Psoas muscle (tissue), 8 donors: ENCODE measurements at places on chromosomes 12 and 14. TPM values are rescaled to one million over a fixed set of nuclear protein-coding genes. Genes with fewer than 3 reads are reported as not detected.

- H3K27me3 ChIP-seq: no peaks in the 10 kb centered on the region
- no peak overlapping the region for H3K4me3 ChIP-seq
- H3K4me1 ChIP-seq: peaks cover 25% of the 10 kb centered on the region
- DNase-seq: no peak
Measured at GRCh38 chr12:50984586-50985298, 32.4 kb downstream of the HIGD1C start.

DNA sequence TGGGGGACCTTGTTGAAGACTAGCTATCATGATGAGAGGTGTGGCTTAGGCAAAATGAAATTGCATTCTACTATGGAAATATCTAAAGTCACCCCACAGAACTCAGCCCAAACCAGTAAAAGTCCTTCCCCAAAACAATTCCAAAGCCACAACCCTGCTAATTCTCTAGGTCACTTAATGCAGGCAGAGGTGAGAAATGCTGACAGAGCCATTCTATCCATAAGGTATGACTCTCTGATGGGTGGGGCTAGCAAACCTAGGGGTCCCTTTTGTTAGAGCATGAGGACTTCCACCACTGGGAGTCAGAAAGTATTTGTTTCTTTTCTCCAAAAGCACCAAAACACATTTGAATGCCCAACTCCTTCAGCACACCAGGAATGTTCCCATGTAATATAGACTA, 12.7 kb upstream of the BMP4 start:
- H3K36me3 ChIP-seq: no peaks in the 10 kb centered on the region
- no peaks in the 10 kb centered on the region for H3K4me1 ChIP-seq
- H3K4me3 ChIP-seq: no peak overlapping the region
- DNase-seq: no peak

Gene NFE2
- total RNA-seq: 0.34 TPM

Gene PTGER2
- total RNA-seq: 0.30 TPM

Gene GALC
- total RNA-seq: 9.5 TPM

DNA sequence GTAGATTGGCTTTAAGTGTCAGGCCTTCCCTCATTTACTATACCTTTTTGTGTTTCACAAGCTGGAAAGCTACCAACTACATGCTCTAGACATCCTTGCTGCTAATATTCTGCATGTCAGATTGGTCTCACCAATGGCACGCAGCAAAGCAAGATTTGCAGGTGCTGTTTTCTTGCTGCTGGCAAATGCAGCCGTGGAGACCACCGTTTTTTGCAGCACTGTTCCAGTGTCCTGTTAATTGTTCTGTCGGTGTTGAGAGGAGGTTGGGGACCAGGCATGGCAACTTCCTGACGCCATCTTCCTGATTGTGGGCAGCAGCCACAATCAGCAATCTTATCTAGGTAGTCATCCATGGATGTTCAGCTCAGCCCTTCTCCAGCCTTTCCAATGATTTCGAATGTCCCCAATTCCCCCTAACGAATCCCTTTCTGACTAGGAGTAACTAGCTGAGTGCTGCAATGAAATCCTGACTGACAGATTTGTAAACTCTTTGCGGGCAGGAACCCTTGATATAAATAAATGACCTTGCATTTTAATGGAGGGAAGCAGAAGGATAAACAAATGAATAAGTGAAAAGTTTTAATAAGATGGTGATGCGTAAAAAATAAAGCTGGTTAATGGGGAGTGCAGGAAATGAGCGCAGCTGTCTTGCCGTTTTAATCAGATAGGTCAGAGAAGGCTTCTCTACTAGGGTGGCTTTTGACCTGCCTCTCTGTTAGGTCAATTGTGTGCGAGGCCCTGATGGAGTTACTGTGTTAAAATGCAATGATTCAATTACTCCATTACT, 574 bp upstream of the CRADD start:
- peak overlapping the region; percentile 99 for H3K27ac ChIP-seq
- no peak for DNase-seq
- peak overlapping the region; percentile 69 for H3K4me3 ChIP-seq
- peaks cover 36% of the 10 kb centered on the region for H3K4me1 ChIP-seq
- no peaks in the 10 kb centered on the region for H3K27me3 ChIP-seq
- H3K36me3 ChIP-seq: no peaks in the 10 kb centered on the region

Gene MYF6
- total RNA-seq: 480 TPM

- H3K4me1 ChIP-seq: peaks cover 28% of the 10 kb centered on the region
- no peaks in the 10 kb centered on the region for H3K36me3 ChIP-seq
- H3K4me3 ChIP-seq: no peak overlapping the region
- no peaks in the 10 kb centered on the region for H3K27me3 ChIP-seq
- H3K27ac ChIP-seq: no peak overlapping the region
Measured at GRCh38 chr14:68397371-68397811, 395.5 kb downstream of the ZFP36L1 start.

GRCh38 chr12:128055567-128055966, 211.4 kb upstream of the TMEM132C start:
- no peaks in the 10 kb centered on the region for H3K36me3 ChIP-seq
- H3K4me1 ChIP-seq: no peaks in the 10 kb centered on the region
- no peaks in the 10 kb centered on the region for H3K27me3 ChIP-seq
- DNase-seq: no peak
- no peak overlapping the region for H3K27ac ChIP-seq

GRCh38 chr12:114321524-114321923, 84.4 kb downstream of the TBX5 start:
- peaks cover 6% of the 10 kb centered on the region for H3K27me3 ChIP-seq
- H3K4me3 ChIP-seq: no peak overlapping the region
- H3K4me1 ChIP-seq: no peaks in the 10 kb centered on the region
- H3K36me3 ChIP-seq: no peaks in the 10 kb centered on the region
- DNase-seq: no peak
- no peak overlapping the region for H3K27ac ChIP-seq

- H3K4me3 ChIP-seq: no peak overlapping the region
- no peaks in the 10 kb centered on the region for H3K4me1 ChIP-seq
- H3K36me3 ChIP-seq: no peaks in the 10 kb centered on the region
- no peak for DNase-seq
Measured at GRCh38 chr14:25122211-25122610, 72.3 kb upstream of the STXBP6 start.
